Stimulated activated CD8-positive, alpha-beta memory T cell treated with anti-CD3 and anti-CD28 coated beads, Interleukin-4, amount 100 ng/mL, for 1 hour (primary cell): ENCODE measurements at places on chromosomes 3 and 15.

DNA sequence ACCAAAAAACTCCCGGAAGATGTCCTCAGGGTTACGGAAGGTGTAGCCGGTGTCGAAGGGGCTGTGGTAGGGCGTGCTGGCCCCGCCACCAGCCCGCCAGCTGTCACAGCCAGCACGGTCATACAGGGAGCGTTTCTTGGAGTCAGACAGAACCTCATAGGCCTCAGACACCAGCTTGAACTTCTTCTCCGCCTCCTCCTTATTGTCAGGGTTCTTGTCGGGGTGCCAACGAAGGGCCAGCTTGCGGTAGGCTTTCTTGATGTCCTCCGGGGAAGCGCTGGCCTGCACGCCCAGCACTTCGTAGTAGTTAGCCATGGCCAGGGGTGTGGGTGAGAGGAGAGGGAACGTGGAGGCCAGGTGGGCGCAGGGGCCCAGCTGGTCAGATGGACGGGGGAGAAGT lies 3.8 kb downstream of the DNAJB8 start:
- no peak for DNase-seq

GRCh38 chr15:78927077-78927790 lies 17.6 kb downstream of the CTSH start:
- DNase-seq = no peak

GRCh38 chr3:175355801-175356335 lies 496.7 kb downstream of the NAALADL2 start:
- DNase-seq = no peak

DNA sequence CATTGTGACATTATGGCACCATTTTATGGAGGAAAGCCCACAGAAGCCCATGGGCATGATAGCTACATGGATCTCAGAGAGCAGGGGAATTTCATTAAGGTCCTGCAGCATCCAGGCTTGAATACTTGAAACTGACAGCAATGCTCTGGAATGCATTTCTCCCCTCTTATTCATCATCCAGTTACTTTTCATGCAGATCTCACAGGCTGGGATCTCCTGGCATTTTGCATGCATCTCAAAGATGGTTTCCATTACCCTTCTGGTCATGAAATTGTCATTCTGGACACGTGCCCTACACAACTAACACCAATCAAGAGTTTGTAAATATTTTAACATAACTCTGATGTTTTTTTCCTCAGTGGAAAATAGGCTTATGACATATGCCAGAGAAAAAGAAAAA lies 32.4 kb downstream of the VGLL3 start:
- DNase-seq = no peak

DNA sequence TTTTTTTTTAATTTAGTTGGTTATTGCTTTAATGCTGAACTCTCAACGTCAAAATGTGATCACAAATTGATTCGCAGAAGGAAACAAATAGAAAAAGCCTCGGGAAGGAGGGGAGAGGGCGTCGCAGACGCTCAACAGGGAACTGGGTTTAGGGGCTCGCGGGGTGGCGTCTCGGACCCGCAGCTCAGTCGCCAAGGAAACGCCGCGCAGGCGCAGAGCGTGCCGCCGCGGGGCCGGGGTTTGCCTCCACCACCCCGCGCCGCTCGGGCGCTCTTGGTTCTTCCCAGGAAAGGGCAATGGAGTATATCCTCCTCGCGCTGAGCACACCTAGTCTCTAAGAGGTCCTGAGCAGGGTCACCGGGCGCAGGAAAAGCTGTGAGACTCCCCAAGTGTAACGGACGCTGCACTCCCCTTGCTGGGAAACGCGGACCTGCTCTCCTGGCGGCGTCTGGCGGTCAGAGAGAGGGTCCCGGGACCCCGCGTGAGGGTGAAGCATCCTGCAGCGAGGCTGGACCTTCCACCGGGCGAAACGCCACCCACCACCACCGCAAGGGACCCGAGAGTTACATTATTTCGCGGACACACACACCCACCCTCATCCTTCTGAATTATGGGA lies 753 bp downstream of the PLCH1 start:
- no peak for DNase-seq

- no peak for DNase-seq
Observed at GRCh38 chr15:61743345-61743909, 316.8 kb downstream of the VPS13C start.

DNA sequence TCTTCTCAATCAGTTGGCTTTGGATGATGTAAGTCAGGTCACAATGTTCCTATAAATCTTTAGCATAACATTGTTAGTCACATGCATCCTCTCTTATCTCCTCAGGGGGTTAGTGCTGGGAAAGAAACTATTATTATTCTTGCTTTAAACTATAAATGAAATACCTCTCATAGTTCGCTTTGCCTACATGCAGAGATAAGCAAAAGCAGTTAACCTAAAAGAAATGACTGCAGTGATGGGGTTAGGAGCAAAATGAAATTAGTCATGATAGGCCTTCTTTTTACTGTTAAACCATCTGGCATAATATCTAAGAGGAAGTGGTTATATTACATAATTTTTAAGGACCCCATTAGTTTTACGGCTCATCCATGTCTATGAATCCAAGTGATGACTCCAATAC lies 91.7 kb upstream of the IGSF10 start:
- DNase-seq = no peak

DNA sequence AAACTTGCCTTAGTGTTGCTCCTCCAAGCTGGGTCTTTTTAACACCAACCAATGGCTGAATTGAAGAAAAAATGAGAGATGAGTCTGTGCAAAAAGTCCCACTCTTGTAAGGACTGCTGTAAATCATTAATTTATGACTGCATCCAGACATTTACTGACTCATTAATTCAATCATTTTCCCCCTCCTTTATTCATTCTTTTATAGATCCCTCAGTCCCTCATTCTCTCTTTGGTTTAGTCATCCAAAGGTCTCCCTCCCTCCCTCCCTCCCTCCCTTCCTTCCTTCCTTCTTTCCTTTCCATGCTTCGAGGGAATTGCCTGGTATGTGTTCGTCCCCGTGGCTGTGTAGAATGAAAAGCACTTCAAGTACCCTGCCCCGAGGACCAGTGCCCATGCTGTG lies 35.3 kb upstream of the MRPS22 start:
- no peak for DNase-seq

GRCh38 chr3:58502872-58503271 lies 11.0 kb downstream of the KCTD6 start:
- no peak for DNase-seq

DNA sequence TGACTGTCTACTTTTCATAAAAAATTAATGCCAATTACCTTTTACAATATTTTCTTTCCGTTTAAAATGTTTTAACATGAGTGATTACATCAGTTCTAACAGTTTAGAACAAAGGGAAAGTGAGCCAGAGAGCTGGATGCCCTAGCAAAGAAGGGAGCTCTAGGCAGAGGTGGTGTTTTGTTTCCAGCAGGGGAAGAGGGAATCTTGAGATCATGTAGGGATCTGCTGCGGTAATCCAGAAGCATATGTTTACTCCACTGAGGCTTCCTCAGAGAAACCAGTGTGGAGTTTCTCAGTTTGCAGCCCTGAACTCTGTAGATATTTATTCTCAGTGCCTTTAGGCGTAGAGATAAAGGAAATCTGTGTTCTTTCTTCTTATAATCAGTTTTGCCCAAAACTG lies 399.3 kb downstream of the NLGN1 start:
- DNase-seq = no peak

- DNase-seq = no peak
Observed at GRCh38 chr3:137809509-137809908, 45.4 kb downstream of the SOX14 start.

DNA sequence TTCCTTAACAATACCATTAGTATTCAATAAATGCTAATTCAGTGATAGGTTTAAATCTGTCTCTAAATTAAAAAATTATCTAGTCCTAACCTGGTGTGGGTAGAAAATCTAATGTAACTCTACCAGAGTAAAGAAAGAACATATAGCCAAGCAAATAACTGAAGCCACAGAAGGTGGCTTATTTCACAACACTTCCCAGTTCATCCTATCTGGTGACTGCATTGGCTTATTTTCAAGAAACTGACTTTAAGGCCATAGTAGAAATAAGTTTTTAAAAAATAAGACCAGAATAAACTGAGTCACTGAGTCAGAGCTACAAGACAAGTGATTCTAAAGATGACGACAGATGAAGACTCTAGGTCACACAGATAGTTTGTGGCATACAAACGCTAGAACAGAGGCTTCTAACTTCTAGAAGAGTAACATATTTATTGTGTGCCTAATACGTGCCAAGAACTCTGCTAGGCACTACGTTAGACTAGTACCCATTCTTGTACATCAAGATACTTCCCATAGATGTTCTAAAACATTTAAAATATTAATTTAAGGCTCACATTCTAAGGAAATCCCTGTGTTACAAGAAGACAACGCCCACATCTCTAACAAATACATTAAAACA lies 25.9 kb downstream of the TMCC1 start:
- no peak for DNase-seq

- DNase-seq = no peak
Observed at GRCh38 chr15:74328331-74329056, 39.0 kb downstream of the CYP11A1 start.

GRCh38 chr15:39183164-39183881 lies 397.6 kb upstream of the THBS1 start:
- no peak for DNase-seq

DNA sequence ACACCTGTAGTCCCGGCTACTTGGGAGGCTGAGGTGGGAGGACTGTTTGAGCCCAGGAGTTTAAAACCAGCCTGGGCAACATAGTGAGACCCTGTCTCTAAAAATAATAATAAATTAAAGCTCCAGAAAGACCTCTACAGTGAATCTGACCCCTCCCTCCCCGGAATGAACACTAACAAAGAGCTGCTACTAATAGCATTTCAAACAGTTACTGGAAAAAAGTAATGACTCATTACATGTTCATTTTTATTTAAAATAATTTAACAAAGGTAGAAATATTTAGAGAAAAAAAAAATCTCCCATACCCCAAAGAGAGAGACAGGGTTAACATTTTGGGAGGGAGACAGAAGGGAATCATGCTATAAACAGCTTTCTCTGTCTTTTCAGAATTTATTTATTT lies 2.2 kb upstream of the UBA3 start:
- DNase-seq = no peak

- no peak for DNase-seq
Observed at GRCh38 chr15:37204692-37205091, 104.3 kb upstream of the MEIS2 start.

DNA sequence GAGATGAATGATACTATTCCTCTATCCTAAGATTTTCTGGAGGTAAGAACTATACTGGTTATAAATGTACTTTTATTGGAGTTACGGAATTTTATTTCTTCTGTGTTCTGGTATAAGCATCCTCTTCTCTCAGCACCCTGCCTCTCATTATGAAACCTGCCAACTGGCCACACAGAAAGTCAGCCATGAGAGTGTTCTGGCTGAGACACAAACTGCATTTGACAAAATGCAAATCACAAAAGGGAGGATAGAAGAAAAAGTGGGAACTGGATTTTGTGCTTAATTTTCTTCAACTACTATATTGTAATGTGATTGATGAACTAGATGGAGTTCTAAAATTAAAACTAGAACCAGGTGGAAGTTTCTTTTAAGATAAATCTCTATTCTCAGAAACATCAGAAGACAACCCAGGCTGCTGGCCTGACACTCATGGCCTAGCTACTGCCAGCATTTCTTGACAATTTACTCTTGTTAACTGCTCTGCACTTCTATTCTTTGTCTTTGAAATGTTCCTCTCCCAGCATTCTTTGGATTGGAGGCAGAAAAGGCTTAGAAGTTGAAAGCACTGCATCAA lies 143.1 kb downstream of the WDR76 start:
- DNase-seq = no peak

DNA sequence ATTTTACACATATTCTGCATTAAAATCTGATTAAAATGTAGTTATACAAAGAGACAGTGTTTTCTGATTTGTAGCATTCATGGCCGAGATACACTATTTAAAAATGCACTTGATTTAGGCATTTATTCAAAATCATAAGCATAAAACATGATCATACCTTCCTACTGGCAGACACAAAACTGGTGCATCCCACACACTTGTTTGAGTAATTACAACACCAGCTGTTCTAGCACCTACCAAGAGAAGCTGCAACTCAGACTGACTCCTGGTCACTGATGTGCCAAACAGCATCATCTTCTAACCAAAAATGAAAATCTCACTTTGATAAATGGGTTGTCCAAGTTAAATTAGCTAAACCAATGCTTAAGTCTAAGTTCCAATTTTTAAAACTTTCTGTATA lies 262.7 kb upstream of the NSMCE3 start:
- DNase-seq = no peak

DNA sequence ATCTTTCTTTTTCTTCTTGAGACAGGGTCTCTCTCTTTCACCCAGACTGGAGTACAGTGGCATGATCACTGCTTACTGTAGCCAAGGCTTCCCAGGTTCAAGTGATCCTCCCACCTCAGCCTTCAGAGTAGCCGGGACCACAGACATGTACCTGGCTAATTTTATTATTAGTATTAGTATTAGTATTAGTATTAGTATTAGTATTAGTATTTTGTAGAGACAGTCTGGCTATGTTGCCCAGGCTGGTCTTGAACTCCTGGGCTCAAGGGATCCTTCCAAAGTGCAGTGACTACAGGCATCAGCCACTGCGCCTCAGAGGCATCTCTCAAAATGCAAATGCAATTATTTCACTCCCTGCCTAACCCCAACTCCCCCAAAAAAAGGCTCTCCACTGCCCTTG lies 1.7 kb downstream of the KIF7 start:
- no peak for DNase-seq

- DNase-seq = no peak
Observed at GRCh38 chr3:12222775-12223485, 64.2 kb upstream of the TIMP4 start.

- DNase-seq = no peak
Observed at GRCh38 chr3:183106635-183107034, 7.3 kb upstream of the MCCC1 start.

DNA sequence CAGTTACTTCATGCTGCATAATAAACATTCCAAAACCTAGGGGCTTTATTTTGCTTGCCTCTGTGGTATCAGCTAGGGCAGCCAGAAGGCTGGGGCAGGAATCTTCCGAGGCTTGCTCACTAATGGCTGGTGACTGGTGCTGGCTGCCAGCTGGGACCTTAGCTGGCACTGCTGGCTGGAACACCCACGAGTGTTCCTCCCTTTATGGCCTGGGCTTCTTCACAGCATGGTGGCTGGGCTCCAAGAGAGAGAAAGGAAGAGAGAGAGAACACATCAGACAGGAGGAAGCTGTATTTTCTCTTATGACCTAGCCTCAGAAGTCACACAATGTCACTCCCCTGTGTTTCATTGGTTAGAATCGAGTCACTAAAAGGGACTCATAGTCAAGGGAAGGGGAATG lies 23.9 kb upstream of the CDCP1 start:
- no peak for DNase-seq

DNA sequence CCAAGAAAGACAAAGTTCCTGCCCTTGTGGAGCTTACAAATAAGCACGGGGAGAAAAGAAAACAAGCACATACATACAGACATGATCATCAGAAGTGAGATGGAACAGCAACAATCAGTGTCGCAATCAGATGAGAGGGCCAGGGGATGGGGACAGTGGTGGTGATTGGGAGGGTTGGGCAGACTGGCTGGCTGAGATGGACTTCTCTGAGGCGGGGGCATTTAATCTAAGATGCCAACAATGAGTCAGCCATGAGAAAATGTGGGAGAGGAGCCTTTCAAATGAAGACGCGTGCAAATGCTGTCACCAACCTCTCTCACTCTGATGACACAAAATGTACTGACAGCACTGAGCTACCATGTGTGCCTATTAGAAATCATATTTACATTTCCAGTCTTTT lies 81.4 kb downstream of the NCEH1 start:
- DNase-seq = no peak
